ENCODE measurements at places on chromosomes 6 and 20.

GRCh38 chr6:169627736-169628607, 73.9 kb downstream of the WDR27 start:
- no peak for DNase-seq

- DNase-seq = no peak
These were observed 154.8 kb downstream of the UBE3D start for GRCh38 chr6:82910820-82911219.

DNA sequence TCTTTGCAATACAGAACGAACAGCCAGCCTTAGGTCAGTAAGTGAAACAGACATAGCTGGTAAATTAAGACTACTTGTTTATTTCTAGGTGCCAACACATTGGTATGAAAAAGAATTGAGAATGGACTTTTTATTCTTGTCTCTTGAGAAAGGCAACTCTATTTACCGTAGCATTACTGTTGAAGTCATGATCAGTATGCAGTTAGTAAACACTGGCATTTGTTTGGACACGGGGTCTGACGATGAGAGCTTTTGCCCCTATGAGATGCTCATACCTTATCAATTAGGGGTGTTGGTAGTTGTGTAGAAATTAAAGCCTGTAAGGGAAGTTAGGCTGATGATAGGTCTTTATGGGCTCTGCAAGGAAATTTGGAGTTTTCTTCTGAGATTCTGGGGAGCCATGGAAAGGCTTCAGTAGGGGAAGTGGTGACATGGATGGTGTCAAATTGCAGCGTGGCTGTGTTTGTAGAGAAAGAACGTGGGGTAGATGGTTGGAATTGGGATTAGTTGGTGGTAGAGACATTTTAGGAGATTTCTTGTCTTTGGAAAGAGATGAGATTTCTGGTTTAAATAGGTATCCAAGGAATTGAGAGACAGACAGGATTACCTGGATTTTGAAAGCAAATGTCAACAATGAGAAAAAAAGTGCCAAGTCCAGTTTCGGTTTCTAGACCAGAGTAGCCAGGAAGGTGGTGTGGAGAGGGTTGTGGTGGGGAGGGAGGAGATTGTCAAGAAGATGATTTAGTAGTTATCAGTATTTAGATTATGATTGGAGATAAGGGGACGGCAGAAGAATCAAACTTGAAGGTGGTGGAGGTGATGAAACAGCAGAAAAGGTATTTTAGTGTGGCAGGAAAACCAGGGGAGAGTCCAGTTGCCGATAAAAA, 116.6 kb downstream of the JARID2 start:
- no peak for DNase-seq

- DNase-seq = no peak
These were observed 322.2 kb downstream of the SOX4 start for GRCh38 chr6:21915707-21916260.

DNA sequence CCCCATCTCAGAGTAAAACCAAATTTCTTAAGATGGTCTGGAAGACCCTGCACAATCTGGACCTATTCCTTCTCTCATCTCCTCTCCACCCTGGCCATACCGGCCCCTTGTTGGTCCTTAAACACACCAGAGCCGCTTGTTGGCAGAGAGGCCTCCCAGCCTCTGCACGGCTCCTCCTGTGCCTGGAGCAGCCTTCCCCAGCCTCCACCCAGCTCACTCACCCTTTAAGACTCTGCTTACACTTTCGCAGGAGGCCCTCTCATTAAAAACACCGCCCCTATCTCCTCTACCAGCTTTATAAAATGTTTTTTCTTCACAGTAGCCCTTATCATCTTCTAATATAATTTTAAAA, 49.8 kb downstream of the BANF2 start:
- no peak for DNase-seq

DNA sequence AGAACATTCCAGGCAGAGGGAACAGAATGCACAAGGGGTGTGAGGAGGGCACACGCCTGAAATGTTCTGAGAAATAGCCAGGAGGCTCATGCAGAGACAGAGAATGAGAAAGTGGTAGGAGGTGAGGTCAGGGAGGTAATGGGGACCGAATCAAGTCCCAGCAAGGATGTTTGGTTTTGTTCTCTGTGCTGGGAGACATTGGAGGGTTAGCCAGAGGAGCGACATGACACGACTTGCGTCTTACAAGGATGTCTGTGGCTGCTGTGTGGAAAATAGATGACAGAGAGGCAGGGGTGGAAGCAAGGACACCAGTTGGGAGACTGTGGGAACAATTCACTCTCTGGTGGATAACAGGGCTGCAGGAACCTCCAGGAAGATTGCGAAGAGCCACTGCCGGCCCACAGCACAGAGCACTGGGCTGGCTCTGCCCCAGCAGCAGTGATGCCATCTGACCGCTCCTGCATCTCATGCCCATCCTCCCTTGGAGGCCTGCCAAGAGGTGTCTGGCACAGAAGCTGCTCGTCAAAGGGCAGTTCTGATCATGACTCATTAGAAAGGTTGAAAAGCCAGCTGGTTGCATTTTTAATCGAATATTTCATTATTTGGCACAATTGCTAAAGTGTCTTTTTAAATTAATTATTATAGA, 57.7 kb upstream of the CD83 start:
- DNase-seq = no peak

DNA sequence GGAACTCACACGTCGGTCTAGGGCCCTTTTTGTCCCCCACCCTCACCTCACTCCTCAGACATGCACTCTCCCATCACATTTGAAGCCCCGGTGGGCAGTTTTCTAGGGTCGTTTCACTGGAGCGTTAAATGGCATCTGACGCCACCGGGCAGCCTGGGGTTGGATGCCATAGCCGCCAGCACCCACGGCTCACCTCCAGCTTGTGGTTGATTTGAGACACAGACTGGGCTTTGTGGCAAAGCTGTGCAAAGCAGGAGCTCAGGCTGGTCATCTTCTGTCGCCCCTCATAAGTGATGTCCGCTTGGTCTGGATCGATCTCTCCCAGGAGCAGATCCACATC, 530 bp downstream of the GOPC start:
- no peak for DNase-seq

DNA sequence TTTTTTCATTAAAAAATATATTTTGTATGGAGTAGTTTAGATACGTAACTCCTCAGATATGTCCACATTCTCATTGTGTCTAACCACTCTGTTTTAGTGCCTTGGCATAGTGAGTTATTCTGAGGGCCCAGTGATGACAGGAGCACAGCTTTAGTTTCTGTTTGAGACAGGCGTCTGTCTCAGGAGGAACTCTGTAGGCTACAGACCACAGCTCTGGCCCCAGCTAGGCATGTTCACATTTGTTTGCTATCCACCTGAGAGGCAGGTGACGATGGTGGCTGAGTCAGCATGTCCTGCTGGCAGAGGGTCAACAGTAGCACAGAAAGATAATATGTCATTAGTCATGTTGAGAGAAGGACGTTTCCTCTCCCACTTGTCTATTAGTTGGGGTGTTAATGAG, 16.3 kb downstream of the LRRC1 start:
- no peak for DNase-seq

- peak; percentile 32 for DNase-seq
These were observed 980 bp downstream of the MBOAT1 start for GRCh38 chr6:20211037-20211940.

- DNase-seq = no peak
These were observed 133.4 kb upstream of the KCNG1 start for GRCh38 chr20:51156041-51156982.

- no peak for DNase-seq
These were observed 17.3 kb upstream of the KIAA1586 start for GRCh38 chr6:57029213-57029612.

GRCh38 chr20:56893226-56893917, 264.3 kb downstream of the TFAP2C start:
- no peak for DNase-seq
